ENCODE measurements at places on chromosomes 4 and X.
A peak's percentile ranks its signal among the peaks of the same experiment; 100 is the strongest.

DNA sequence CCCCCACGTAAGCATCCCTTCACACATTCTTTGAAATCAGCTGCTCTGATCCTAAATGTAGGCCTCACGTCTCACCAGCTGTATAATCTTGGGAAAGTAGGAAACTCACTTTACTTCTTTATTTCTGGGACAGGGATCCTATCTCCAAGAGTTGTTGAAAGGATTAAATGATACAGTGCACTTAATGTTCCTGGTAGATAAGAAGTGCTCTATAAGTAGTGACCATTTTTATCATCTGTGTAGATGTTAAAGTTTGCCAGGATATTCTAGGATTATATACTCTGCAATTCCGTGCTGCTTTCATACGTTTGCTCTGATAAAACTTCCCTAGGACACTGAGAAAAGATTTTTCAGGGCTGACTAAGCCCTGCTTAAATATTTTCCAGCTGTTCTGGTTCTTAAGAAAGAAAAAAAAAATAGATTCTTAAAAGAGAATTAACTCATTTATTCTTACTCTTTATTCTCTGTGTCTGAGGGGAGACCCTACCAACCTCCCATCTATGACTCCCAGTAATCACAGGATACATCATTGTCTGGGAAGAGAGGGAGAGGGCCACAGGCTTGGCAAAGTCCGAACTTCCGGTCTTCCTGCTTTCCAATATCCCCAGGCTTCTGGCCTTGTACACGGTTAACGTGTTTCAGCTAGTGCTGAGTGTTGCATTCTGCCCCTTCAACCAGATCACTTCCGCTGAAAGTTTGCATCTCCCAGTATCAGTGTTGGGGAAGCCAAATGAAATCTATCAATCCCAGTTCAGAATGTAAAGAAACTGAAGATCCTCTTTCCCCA, 269.2 kb downstream of the TRIML1 start:
- DNase-seq = no peak

DNA sequence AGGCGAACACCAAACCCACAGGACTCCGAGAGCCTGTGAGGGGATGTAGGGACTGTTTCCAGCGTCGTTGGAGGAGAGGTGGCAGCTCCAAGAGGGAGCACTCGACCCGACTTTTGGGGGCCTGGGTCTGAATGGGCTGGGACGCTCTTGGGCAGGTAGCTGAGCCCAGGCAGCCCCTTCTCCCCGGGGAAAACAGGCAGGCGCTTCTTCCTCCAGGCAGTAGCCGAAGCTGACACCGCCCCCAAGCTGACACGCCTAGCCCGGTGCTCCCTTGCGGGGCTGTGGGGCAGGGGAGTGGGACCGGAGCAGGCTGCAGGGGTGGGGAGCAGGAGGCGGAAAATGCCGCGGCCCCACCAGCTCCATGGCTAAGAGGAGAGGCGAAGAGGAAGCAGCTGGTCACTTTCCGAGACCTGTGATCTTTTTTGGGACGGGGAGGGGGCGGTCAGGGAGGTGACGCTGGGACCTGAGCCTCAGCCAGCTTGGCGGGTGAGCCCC, 4.2 kb downstream of the NKX1-1 start:
- no peak for DNase-seq

- peak; percentile 1 for DNase-seq
Measured at GRCh38 chr4:172962564-172963353, 205.9 kb upstream of the GALNT7 start.

GRCh38 chr4:22999419-22999818, 306.7 kb downstream of the GBA3 start:
- no peak for DNase-seq

- DNase-seq = no peak
Measured at GRCh38 chr4:25378437-25378743, 1.3 kb downstream of the ANAPC4 start.

- no peak for DNase-seq
Measured at GRCh38 chrX:43225626-43226328, 430.3 kb upstream of the MAOA start.

- no peak for DNase-seq
Measured at GRCh38 chr4:55161739-55162138, 36.3 kb upstream of the KDR start.

- peak; percentile 15 for DNase-seq
Measured at GRCh38 chr4:122632396-122633143, 11.7 kb upstream of the IL21 start.

GRCh38 chr4:177907736-177908424, 465.6 kb upstream of the AGA start:
- DNase-seq = no peak

DNA sequence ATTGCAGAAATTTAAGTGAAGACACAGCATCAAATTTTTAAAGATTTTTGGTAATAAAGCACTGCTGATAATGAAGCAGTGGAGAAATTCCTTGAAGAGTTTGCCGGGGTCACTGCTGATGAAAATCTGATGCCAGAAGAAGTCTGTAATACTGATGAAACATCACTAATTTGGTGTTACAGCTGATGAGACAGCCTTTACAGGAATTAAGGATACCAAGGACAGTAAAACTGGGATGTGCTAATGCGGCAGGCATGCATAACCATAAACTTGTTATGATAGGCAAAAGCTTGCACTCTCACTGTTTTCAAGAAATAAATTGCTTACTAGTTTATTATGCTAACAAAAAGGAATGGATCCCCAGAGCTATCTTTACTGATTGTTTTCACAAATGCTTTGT, 52.9 kb upstream of the VEGFC start:
- DNase-seq = no peak

GRCh38 chr4:183636923-183637322, 22.1 kb downstream of the RWDD4 start:
- DNase-seq = no peak

- no peak for DNase-seq
Measured at GRCh38 chr4:54727346-54727745, 69.6 kb downstream of the KIT start.

GRCh38 chr4:176798540-176798939, 5.8 kb upstream of the VEGFC start:
- DNase-seq = no peak

- DNase-seq = no peak
Measured at GRCh38 chr4:27881705-27882104, 1021.1 kb downstream of the STIM2 start.

GRCh38 chr4:84496331-84496705, 2.8 kb downstream of the NKX6-1 start:
- DNase-seq = no peak

All from NCI-H2081 treated with DMSO at 0.1 percent for 48 hours (cell line).